HS-27A (cell line): ENCODE measurements at places on chromosomes 7 and 10.

DNA sequence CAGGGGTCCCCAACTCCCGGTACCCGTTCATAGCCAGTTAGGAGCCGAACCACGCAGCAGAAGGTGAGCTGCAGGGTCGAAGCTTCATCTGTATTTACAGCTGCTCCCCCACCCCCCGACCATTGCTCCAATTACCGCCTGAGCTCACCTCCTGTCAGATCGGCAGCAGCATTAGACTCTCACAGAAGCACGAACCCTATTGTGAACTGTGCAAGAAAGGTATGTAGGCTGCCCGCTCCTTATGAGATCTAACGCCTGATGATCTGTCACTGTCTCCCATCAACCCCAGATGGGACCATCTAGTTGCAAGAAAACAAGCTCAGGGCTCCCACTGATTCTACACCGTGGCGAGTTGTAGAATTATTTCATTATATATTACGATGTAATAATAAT is 14.6 kb upstream of the AZGP1 start:
- no peak for DNase-seq

DNA sequence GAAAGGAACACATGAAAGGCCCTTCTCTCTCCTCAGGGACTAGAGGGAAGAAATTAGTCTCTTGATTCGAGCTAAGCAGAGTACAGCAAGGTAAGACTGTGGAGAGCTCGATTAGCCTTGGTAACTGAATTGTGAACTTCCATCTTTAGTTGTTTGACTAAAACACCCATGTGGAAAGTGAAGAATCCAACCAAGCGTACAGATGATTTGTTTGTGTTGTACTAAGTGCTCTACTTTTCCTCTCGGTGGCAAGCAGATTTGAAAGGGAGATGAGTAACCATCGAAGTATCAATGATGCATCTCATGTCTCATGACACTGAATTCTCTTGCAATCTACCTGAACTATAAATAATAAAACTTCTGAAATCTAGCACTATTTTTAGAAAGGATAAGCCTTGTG is 80.7 kb downstream of the FZD1 start:
- DNase-seq: no peak

DNA sequence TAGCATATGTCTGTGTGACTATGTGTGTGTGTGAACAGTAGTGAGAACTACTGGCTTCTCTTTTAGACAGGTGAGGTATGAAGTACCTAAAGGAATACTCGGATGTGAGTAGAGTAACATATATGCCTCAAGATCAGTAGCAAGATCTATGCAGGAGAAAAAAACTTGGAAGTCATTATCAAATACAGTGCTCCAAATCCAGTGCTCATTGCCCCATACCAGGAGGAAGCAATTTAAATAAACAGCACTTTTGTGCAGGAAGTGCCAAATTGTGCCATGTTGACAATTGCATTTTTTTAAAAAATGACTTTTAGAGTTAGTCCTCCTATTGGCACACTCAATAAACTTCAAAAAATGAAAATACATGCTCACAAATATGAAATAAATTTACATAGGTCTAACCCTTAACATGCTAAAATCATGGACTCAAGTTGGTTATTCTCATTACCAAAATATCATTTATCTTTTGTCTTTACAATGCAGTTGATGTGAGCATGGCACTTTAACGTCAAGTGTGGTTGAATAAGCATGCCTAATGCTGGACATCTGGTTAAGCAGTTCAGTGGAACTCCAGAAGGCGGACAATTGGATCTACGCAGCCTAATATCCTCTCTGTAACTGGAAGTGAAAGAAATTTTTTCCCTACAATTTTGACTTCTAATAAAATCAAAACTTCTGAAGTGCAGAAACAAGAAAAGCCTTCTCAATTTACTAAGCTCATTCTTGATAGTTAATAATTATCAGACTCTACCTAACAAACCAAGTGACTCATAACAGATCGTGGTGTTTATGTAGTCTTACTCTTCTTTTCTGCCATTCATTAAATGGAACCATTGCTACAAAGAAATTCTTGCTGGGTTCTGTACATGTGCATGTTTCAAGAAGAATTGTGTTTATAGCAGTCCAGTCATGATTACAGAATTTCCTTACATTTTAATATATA is 195.2 kb downstream of the MDFIC start:
- DNase-seq: no peak

- DNase-seq: no peak
Observed at GRCh38 chr10:101938305-101939007, 94.9 kb upstream of the KCNIP2 start.

- no peak for DNase-seq
Observed at GRCh38 chr7:33732462-33732861, 172.9 kb upstream of the BMPER start.

- DNase-seq: no peak
Observed at GRCh38 chr10:110076559-110077318, 69.0 kb downstream of the ADD3 start.

- DNase-seq: no peak
Observed at GRCh38 chr7:117652943-117653680, 173.3 kb downstream of the CFTR start.

GRCh38 chr10:5510281-5511072 is 11.1 kb upstream of the CALML5 start:
- no peak for DNase-seq

DNA sequence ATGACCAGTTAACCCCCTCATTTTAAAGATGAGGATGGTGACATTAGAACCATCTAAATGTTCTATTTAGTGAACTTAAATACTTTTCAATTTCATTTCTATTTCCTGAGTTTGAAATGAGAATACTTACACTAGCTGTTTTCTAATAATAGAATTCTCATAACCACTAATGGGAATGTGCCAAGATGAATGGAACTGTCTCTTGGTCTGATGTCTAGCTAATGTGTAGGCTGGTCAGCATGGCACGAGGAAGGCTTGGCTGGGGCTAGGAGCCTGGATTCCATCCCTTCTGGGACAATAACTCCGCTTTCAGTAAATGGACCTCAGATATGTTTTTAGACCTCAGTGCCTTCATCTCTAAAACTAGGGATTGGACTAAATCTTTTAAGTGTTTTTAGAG is 185.8 kb upstream of the NRP1 start:
- no peak for DNase-seq

GRCh38 chr7:44805950-44806349 is 9.5 kb downstream of the PPIA start:
- DNase-seq: no peak
